ENCODE measurements at places on chromosomes 13 and 19. TPM values are rescaled to one million over a fixed set of nuclear protein-coding genes. Genes with fewer than 3 reads are reported as not detected.

GRCh38 chr19:48881741-48882657 lies 9.8 kb downstream of the PPP1R15A start:
- H3K4me3 ChIP-seq, result no peak overlapping the region
- H3K36me3 ChIP-seq, result peaks cover 16% of the 10 kb centered on the region
- no peak overlapping the region for H3K27ac ChIP-seq
- H3K4me1 ChIP-seq, result peaks cover 28% of the 10 kb centered on the region

DNA sequence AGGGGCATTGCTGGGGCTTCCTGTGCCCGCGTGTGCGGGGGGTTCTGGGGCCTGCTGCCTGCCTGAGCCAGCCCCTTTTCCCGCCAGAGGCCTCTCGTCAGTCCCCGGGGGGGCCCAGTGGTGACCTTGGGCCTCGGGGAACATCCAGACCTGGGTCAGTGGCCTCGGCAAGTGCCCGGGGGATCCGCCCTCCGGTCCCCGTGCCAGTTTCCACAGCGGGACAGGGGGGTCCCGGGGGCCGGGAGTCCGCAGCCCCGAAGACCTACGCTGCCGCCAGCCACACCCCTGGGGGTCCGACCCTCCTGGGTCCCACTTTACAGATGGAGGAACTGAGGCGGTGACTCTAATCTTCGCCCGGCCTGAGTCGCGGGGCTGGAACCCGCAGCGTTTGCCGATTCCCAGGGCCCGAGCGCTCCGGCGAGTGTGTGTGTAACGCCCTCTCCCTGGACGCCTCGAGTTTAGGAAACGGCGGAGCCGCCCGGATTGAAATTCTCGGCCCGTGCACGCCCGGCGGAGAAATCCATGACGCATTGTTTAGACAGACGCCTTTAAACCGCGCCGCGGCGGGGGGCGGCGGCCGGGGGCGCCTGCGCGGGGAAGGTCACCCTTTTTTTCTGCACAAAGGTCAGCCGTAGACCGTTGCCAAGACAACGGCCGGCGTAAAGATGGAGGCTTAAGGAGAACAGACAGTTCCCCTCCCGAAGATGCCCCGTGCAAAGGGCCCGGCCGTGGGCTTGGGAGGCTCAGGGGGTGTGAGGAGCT lies 39.3 kb downstream of the EFNA2 start:
- no peaks in the 10 kb centered on the region for H3K36me3 ChIP-seq
- DNase-seq, result peak; percentile 67
- peaks cover 21% of the 10 kb centered on the region for H3K27me3 ChIP-seq
- H3K27ac ChIP-seq, result no peak overlapping the region
- peaks cover 15% of the 10 kb centered on the region for H3K4me1 ChIP-seq

GRCh38 chr13:113774177-113775107 lies 15.4 kb downstream of the TMEM255B start:
- no peak overlapping the region for H3K27ac ChIP-seq
- H3K4me3 ChIP-seq, result no peak overlapping the region
- no peaks in the 10 kb centered on the region for H3K27me3 ChIP-seq

DNA sequence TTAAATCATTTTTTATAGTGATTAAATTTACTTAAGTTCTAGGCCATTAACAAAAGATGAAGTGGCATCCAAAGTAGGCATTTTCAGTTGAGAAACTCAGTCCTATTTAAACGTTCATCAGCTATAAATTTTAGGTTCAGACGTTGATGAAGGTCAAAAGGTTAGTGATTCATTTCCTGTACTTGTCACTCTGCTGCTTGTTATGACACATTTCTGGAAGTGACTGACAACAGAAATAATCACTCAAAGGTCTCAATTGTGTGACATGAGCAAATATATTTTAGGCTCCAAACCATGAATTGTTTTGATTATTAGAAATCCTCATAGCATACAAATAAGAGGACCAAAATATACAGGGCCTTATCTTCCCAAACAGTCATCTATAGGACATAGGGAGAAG lies 10.3 kb upstream of the EDNRB start:
- no peak overlapping the region for H3K4me3 ChIP-seq
- H3K4me1 ChIP-seq, result peaks cover 2% of the 10 kb centered on the region
- H3K36me3 ChIP-seq, result no peaks in the 10 kb centered on the region
- no peaks in the 10 kb centered on the region for H3K27me3 ChIP-seq
- DNase-seq, result peak; percentile 54
- no peak overlapping the region for H3K27ac ChIP-seq

Gene SIX5
- polyA plus RNA-seq, result not detected

Gene LILRB4
- polyA plus RNA-seq, result 58.0 TPM

GRCh38 chr19:28847468-28847867 lies 365.5 kb downstream of the UQCRFS1 start:
- H3K4me1 ChIP-seq, result no peaks in the 10 kb centered on the region
- DNase-seq, result no peak
- H3K36me3 ChIP-seq, result no peaks in the 10 kb centered on the region
- H3K4me3 ChIP-seq, result no peak overlapping the region

Gene ZNF555
- 2.6 TPM for polyA plus RNA-seq

GRCh38 chr19:46269101-46269500 lies 27.7 kb upstream of the HIF3A start:
- no peak overlapping the region for H3K27ac ChIP-seq
- no peak for DNase-seq
- no peak overlapping the region for H3K4me3 ChIP-seq

Gene IL4I1
- 7.6 TPM for polyA plus RNA-seq

DNA sequence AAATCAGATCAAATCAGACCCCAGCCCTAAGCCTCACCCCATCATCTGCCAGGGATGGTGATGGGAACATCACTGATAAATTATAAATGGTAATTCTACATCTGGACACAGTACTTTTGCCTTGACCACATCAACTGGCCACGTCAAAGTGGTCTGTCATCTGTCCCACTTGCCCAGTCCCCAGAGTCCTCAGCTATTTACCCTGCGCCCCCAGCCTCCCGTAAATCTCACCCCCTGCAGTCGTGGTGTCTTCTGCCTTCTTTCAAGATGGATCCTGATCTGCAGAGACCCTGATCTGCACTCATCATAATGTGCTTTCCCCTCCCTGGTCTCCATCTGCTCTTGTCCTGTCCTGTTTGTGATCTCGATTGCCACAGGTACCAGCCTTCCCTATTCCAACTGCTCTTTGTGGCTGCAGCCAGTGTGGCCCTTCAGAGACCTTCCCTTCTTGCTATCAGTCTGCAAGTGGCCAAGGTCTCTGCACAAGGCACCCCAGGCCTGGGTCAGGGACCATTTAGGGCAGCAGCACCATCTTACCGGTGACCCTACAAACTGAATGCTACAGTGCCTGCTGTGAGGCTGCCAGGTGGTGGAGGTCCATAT lies 26.7 kb upstream of the POP4 start:
- H3K27ac ChIP-seq, result no peak overlapping the region
- no peak overlapping the region for H3K4me3 ChIP-seq
- no peak for DNase-seq
- H3K27me3 ChIP-seq, result no peaks in the 10 kb centered on the region
- no peaks in the 10 kb centered on the region for H3K36me3 ChIP-seq
- H3K4me1 ChIP-seq, result no peaks in the 10 kb centered on the region

GRCh38 chr13:73060251-73061160 lies 1.7 kb downstream of the KLF5 start:
- peak overlapping the region; percentile 20 for H3K4me3 ChIP-seq
- peaks cover 51% of the 10 kb centered on the region for H3K27me3 ChIP-seq
- no peak overlapping the region for H3K27ac ChIP-seq
- no peaks in the 10 kb centered on the region for H3K36me3 ChIP-seq
- H3K4me1 ChIP-seq, result peaks cover 33% of the 10 kb centered on the region

Gene ZNF552
- polyA plus RNA-seq, result 2.6 TPM

Gene KIR2DL3
- polyA plus RNA-seq, result not detected

DNA sequence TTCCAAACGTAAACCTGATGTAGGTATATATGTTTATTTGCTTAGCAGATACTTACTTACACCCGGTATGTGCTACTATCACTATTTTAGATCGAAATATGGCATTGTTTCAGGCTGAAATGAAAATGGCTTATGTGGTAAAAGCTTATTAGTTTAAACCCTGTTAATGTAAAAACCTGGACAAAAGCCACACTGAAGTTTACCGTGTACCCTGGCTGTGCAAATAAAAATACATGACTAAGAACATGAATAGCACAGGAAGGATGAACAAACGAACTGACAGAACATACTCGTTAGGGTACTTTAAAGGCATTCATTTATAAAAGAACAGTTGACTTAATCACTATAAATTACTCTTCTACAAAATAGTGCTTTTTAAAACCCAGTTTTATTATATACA lies 6.6 kb downstream of the CLDN10 start:
- H3K4me3 ChIP-seq, result no peak overlapping the region
- H3K27me3 ChIP-seq, result peaks cover under 1% of the 10 kb centered on the region
- H3K4me1 ChIP-seq, result peaks cover 13% of the 10 kb centered on the region

DNA sequence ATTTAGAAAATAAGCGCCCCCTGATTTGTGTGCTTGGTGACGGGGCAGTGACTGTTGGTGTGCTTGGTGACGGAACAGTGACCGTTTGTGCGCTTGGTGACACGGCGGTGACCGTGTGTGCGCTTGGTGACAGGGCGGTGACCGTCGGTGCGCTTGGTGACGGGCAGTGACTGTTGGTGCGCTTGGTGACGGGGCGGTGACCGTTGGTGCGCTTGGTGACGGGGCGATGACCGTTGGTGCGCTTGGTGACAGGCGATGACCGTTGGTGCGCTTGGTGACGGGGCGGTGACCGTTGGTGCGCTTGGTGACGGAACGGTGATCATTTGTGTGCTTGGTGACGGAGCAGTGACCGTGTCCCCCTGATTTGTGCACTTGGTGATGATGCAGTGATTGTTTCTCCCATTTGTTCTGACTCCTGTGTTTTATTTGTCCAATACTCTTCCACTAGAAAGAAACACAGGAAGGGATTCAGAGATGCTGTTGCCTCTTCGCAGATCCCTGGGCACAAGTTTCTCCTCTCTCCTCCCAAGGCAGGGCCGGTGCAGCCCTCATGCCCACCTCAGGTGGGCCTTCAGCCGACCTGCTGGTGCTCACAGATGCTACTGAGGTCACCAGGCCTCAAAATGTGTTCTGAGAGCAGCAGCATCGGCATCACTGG lies 128.3 kb downstream of the ATP11A start:
- DNase-seq, result no peak
- H3K27ac ChIP-seq, result no peak overlapping the region
- no peak overlapping the region for H3K4me3 ChIP-seq
- H3K27me3 ChIP-seq, result no peaks in the 10 kb centered on the region
- no peaks in the 10 kb centered on the region for H3K4me1 ChIP-seq
- peaks cover 91% of the 10 kb centered on the region for H3K36me3 ChIP-seq

GRCh38 chr13:42356184-42356575 lies 84.2 kb downstream of the AKAP11 start:
- H3K4me3 ChIP-seq, result no peak overlapping the region
- no peaks in the 10 kb centered on the region for H3K27me3 ChIP-seq
- no peaks in the 10 kb centered on the region for H3K36me3 ChIP-seq
- no peak for DNase-seq
- H3K4me1 ChIP-seq, result no peaks in the 10 kb centered on the region

GRCh38 chr19:28905996-28906395 lies 307.0 kb downstream of the UQCRFS1 start:
- no peaks in the 10 kb centered on the region for H3K4me1 ChIP-seq
- no peaks in the 10 kb centered on the region for H3K27me3 ChIP-seq
- DNase-seq, result no peak
- no peak overlapping the region for H3K27ac ChIP-seq

DNA sequence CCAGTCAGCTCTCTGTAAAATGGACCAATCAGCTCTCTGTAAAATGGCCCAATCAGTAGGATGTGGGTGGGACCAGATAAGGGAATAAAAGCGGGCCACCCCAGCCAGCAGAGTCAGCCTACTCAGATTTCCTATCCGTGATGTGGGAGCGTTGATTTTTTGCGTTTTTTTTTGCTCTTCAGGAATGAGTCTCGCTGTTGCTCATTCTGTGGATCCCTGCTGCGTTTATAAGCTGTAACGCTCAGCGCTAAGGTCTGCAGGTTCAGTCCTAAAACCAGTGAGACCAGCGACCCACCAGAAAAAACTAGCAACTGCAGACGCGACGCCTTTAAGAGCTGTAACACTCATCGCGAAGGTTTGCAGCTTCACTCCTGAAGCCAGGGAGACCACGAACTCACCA lies 435.7 kb downstream of the SLITRK6 start:
- H3K27ac ChIP-seq, result no peak overlapping the region
- no peaks in the 10 kb centered on the region for H3K27me3 ChIP-seq
- H3K4me1 ChIP-seq, result no peaks in the 10 kb centered on the region
- no peak for DNase-seq

DNA sequence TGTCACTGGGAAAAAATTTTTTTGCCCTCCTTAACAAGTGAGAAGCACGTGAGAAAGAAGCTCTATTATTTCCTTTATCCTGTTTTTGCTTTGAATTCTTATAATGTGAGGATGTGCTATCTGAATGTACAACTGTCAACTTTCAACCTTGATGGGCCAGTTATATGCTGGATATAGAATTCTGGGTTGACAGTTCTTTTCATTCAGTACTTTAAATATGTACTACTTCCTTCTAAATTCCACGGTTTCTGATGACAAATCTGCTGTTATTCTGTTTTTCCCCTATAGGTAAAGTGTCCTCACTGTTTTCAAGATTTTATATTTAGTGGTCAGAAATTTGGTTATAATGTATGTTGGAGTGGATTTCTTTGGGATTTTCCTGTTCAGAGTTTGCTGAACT lies 29.9 kb downstream of the ZDHHC20 start:
- no peak overlapping the region for H3K4me3 ChIP-seq
- no peaks in the 10 kb centered on the region for H3K27me3 ChIP-seq
- no peaks in the 10 kb centered on the region for H3K36me3 ChIP-seq
- DNase-seq, result no peak
- H3K27ac ChIP-seq, result no peak overlapping the region

DNA sequence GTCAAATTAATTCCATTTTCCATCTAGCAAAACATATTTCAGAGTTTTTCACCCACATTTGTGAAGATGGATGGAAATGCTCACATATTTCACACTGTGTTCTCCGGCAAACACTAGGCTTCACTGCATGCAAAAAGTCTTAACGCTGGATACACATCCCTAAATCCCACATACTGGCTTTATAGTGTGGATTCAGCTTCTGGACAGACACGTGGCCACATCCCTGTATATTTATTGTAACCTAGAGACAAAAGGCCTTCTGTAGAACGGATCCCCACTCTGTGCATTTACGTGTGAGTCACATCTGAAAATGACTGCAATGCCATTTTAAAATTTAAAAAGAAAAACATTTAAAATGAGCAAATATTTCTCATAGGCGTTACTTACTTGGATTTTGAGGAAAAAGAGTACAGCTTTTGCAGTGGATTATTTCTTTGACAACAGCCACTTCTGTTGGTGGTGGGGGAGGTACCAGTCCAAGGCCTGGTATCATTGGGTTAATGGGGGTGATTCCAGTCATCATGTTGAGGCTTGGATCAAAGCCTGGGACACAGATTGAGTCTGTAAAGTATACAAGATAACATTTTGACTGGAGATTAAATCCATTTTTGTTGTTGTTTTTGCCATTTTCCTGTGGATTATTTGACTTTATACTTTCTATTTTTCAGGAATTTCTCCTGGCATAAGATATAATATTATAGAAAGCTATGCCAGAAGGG lies 337.7 kb downstream of the DNAJC15 start:
- H3K4me3 ChIP-seq, result no peak overlapping the region
- no peaks in the 10 kb centered on the region for H3K27me3 ChIP-seq
- peaks cover 41% of the 10 kb centered on the region for H3K4me1 ChIP-seq
- no peak for DNase-seq
